ENCODE measurements at places on chromosomes 7 and 10.
A peak's percentile ranks its signal among the peaks of the same experiment; 100 is the strongest.

DNA sequence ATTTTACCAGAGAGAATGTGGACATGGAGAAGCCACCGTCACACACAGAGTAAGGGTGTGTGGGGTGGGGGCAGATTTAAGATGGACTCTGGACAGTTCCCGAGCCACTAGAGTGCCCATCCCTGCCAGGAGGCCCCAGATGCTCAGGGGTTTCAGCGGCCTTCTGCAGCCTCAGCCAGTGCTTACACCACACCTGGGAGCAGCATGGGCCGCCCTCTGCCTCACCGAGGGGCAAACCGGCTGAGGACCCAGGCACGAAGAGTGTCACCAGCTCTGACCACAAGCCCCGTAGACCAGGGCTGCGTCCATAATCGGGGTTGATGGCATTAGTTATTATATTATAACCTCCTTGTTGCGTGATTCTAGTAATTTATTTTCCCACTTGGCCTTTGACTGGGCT is 6.7 kb upstream of the MNX1 start:
- peak; percentile 23 for DNase-seq

DNA sequence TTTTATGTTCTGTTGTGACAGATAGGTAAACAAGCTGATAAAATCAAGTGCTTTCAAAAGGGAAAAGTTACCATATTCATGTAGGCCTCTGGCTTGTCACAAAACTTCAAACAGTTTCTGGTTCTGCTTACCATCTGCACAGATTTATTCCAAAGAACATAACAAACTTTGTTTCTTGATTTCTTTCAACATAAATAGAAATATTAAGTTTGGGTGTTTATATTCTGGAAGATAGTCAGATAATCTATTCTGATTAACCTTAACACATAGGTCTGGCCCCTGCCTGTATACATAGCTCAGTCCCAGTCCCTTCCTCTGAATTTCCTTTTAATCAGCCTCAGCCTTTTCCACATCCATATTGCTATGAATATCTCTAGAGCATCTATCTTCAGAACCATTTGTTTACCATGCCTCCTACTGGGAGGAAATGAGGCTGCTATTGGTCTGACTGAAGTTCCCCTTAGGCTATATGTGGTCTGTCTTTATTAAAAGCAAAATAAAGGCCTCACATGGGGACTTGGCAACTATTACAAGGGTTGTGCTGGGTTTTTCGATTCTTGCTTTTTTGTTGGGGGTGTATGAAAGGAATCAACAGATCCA is 319.0 kb downstream of the HPSE2 start:
- no peak for DNase-seq

DNA sequence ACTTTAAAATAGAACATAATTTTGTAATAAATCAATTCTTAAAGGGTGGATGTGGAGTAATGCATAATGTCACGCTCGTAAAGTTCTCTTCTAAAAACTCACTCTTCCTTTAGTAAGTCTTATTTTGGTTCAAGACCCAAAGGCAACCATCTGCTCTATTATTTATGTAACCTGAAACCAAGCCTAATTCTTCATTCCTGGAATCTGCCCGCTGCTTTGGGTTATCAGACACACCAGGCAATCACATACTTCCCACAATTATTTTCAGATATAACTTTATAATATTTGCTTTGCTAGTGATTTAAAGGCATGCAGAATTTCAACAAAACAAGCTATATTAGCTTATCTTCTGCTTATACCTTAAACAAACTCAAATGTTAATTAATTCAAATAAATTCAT is 39.0 kb downstream of the RAB11FIP2 start:
- no peak for DNase-seq

DNA sequence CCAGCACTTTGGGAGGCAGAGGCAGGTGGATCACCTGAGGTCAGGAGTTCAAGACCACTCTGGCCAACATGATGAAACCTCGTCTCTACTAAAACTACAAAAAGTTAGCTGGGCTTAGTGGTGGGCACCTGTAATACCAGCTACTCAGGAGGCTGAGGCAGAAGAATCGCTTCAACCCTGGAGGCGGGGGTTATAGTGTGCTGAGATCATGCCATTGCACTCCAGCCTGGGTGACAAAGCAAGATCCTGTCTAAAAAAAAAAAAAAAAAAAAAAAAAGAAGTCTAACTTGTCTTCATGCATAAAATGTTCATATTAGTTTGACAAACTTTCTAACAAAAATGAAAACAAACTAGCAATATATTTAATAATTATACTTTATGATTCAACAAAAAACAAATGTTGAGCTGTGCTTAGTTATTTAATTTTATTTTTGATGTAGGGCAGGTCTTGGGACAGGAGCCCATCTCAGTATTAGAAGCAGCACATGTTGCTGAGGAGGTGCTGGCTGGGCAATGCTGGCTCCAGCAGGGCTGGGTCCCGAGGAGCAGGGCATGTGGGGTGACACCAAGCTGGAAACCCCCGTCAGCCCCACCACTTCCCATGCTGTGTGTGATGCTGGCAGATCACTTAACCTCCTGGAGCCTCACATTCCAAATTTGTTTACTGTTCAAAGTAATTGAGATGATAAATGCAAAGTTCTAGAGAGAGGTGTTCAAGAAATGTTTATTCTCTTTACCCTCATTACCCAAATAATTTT is 335.3 kb upstream of the KLF6 start:
- no peak for DNase-seq

GRCh38 chr10:110209454-110209925 is 2.1 kb downstream of the MXI1 start:
- DNase-seq = no peak

- no peak for DNase-seq
These were observed 183.1 kb downstream of the CHN2 start for GRCh38 chr7:29377718-29378117.

DNA sequence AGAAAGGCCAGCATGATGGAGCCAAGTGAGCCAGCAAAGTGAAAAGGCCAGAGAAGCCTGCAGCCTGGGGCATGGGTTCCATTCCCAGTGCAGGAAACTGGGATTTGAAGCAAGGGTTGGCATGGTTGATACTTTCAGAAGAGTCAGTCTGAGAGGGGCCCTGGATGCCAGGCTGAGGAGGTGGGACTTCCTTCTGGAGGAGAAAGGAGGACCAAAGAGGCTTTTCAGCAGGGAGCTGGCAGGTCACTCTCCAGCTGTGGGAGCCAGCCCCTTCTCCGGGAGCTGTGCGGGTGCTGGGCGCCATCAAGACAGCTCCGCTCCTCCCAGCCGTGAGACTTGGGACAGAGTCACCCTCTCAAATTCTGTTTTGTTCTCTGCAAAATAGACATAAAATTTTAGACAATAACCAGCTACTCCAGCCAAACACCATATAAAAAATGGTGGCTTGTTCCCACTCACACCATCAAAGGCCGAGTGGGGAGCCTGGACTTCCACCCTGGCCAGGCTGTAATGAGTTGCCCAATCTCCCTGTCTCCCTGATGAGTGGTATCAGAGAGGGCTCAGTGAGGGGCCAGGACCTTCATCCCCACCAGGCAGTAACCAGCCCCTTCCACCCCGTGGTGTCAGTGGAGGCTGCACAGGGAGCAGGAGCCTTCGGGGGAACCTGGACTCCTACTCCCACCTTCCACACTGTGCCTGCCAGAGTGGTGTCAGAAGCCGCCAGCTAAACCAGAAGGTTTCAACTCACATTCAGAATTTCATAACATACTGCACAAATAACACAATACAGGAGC is 133.6 kb upstream of the RET start:
- DNase-seq = no peak

GRCh38 chr10:35470248-35470924 is 134.1 kb downstream of the CCNY start:
- DNase-seq = no peak

DNA sequence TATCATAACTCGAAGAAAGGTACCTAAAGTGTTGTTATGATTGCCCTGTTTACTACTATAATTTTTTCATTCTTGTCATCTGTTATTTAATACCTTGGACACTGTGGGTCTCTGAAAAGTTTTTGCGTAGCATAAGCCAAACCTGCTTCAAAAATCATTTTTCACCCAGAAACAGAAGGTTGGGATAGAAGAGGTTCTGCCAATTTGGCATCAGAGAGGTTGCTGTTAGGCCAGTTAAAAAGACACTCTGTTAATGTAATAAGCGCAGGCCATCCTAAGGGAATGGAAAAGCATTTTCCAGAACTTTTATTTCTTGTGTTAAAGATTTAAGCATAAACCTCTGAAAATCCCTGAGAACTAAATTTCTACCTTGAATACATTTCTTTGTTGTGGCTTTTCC is 212.2 kb downstream of the BMPER start:
- no peak for DNase-seq

GRCh38 chr7:135428879-135429278 is 81.0 kb downstream of the CNOT4 start:
- no peak for DNase-seq

GRCh38 chr10:93464776-93465388 is 17.3 kb downstream of the MYOF start:
- no peak for DNase-seq

- no peak for DNase-seq
These were observed 49.8 kb downstream of the LHPP start for GRCh38 chr10:124511205-124512039.

DNA sequence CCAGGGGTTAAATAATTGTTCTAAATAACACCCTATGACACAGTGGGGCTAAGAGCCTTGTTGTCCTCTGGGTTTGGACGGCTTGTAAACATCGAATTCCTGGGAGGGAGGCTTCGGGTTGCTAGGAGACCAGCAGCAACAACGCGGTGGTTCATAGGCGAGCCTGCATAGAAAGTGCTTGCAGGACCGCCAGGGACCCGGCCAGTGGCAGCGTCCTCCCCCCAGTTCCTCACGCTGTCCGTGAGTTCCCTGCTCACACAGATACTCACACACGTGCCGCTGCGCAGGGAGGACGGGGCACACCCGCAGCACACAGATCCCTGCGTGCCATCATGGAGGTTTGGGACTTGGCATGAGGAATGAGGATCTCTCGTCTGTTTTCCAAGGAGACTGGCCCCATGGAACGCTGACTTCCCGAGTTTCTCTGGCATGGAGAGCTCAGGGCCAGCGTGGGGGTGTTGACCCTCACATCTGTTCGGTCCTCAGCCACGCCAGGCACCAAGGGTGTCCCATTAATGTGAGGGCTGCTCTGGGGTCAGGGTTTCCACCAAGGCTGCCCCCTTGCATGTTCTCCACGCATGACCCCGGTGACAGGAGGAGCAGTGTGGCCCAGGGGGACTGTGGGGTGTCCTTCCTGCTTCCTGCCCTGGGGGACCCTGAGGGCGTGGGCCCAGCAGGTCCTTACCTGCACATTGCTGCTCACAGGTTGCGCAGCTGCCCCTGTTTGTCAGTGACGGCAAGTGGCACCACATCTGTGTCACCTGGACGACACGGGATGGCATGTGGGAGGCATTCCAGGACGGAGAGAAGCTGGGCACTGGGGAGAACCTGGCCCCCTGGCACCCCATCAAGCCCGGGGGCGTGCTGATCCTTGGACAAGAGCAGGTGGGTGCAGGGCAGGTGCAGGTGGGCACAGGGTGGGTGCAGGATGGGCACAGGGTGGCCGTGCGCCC is 9.7 kb downstream of the NPTX2 start:
- DNase-seq = no peak

DNA sequence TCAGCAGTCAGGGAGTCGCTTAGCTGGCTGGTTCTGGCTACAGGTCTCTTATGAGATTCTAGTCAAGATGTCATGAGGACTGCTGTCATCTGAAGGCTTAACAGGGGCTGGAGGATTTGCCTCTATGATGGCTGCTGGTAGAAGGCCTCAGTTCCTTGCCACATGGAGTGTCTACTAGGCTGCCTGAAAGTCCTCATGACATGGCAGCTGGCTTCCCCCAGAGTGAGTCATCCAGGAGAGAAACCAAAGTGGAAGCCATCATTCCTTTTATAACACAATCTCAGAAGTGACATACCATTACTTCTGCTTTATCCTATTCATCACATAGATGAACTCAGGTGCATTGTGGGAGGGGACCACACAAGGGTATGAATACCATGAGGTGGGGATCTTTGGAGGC is 75.1 kb downstream of the EXOC6 start:
- no peak for DNase-seq

GRCh38 chr7:85221796-85222195 is 34.9 kb upstream of the SEMA3D start:
- DNase-seq = no peak

DNA sequence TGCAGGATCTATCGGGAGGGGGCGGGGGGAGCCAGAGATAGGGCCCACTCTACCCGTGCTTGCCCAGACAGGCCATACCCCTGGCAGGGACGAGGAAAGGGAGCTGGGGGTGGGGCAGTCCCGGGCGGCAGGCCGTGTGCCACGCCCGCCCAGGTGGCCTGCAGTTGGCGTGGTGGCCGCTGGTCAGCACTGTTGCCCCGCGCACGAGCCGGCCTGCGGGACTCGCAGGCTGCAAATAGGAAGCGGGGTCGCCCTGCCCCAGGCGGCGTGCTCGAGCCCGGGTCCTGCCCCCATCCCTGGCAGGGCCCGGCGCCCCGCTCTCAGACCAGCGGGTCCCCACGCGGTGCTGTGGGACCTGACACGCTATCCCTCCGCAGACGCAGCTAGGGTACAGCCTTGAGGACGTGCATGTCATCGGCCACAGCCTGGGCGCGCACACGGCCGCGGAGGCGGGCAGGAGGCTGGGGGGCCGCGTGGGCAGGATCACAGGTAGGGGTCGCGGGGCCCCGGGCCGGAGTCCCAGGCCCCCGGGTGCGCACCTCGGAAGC is 6.7 kb downstream of the PNLIPRP2 start:
- DNase-seq = no peak
